ENCODE measurements at places on chromosomes 7 and 10.

GRCh38 chr7:129494041-129494440, 8.3 kb upstream of the SMKR1 start:
- peaks cover 10% of the 10 kb centered on the region for H3K4me1 ChIP-seq
- H3K27me3 ChIP-seq, result no peaks in the 10 kb centered on the region
- no peak for DNase-seq
- H3K27ac ChIP-seq, result no peak overlapping the region
- H3K4me3 ChIP-seq, result no peak overlapping the region

- H3K4me1 ChIP-seq, result peaks cover 56% of the 10 kb centered on the region
- H3K4me3 ChIP-seq, result peak overlapping the region; percentile 47
- DNase-seq, result peak; percentile 48
- H3K27me3 ChIP-seq, result no peaks in the 10 kb centered on the region
These were observed 63.9 kb upstream of the PRKCQ start for GRCh38 chr10:6643962-6644361.

- DNase-seq, result peak; percentile 52
- H3K27ac ChIP-seq, result no peak overlapping the region
- peaks cover 34% of the 10 kb centered on the region for H3K36me3 ChIP-seq
- H3K4me3 ChIP-seq, result no peak overlapping the region
These were observed 118.9 kb downstream of the APBB1IP start for GRCh38 chr10:26556748-26557640.

DNA sequence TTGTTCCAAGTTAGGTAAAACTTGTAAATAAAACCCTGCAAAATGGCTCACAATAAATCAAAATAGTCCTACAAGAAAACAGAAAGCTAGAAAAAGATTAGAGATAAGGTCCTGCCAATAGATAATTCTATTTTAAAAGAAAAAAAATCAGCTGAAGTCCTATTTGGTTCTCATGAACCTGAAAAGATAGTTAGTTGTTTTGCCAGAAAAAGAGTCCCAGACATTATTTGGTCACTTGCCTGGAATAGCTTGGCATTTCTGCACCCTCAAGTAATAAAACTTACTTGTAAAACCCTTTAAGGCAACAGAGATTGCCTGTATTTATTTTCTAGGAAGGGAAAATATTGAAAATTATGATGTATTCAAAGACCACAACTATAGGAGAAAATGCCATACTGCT, 47.7 kb downstream of the LRRN3 start:
- no peak for DNase-seq
- H3K27me3 ChIP-seq, result no peaks in the 10 kb centered on the region
- no peaks in the 10 kb centered on the region for H3K36me3 ChIP-seq
- H3K4me1 ChIP-seq, result peaks cover 32% of the 10 kb centered on the region
- peak overlapping the region; percentile 92 for H3K27ac ChIP-seq
- H3K4me3 ChIP-seq, result peak overlapping the region; percentile 62

GRCh38 chr7:25075459-25075858, 49.6 kb downstream of the CYCS start:
- peak; percentile 71 for DNase-seq
- no peak overlapping the region for H3K4me3 ChIP-seq
- H3K4me1 ChIP-seq, result peaks cover 16% of the 10 kb centered on the region
- H3K27me3 ChIP-seq, result peaks cover 4% of the 10 kb centered on the region

- no peak overlapping the region for H3K4me3 ChIP-seq
- no peak overlapping the region for H3K27ac ChIP-seq
- H3K4me1 ChIP-seq, result no peaks in the 10 kb centered on the region
- no peak for DNase-seq
These were observed 901.2 kb downstream of the KCNMA1 start for GRCh38 chr10:76736392-76736791.

- H3K27me3 ChIP-seq, result no peaks in the 10 kb centered on the region
- no peak for DNase-seq
- H3K36me3 ChIP-seq, result no peaks in the 10 kb centered on the region
- peaks cover 9% of the 10 kb centered on the region for H3K4me1 ChIP-seq
- no peak overlapping the region for H3K4me3 ChIP-seq
- H3K27ac ChIP-seq, result no peak overlapping the region
These were observed 165.5 kb downstream of the SNX13 start for GRCh38 chr7:17774716-17775288.

DNA sequence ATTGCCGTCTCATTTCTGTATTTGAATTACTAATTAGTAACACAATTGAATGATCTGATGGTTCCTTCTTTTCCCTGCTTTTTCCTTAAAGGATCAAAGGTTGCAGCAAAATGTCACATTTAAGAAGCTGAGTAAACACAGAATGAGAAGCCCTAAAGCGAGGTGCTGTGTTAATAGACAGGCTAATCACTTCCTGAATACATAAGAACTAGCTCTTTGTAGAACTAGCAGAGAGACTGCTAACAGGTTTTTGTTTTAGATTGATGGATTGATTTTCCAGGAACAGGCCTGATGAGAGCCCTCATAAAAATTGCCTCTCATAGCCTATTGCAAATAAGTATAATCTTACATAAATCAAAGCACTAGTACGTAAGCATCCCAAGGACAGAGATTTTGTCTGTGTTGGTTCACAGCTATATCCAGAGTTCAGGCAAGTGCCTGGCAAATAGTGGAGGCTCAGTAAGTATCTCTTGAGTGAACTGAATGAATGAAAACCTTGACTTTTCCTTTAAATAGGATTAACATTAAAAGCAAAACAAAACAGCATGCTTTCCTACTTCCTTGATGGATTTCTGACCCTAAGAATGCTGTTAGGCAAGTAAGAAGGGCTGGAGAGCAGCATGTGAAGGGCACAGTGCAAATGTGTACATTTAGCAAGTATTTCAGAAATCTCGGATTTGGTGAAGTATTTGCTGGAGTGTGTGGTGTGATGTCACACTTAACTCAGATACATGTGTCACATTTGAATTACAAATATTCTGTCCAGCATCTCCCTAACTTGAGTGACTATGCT, 3.3 kb downstream of the TMEM229A start:
- no peaks in the 10 kb centered on the region for H3K36me3 ChIP-seq
- no peak overlapping the region for H3K27ac ChIP-seq
- no peak for DNase-seq

DNA sequence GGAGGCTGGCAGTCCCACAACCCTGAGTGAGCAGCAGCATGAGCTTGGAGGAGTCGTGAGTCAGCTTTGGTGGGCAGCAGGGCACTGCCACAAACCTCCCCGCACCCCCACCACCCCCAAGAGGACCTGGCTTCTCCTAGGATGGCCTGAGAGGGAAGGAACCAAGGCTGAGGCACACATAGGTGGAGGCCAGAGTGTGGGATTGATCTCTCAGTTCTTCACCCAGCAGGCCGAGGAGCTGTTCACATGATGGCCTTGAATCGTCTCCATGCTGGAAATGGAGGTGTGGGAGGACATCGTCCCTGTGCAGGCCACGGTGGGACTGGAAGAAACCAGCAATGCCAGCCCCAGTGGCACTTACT, 17.4 kb upstream of the GDF10 start:
- no peak overlapping the region for H3K27ac ChIP-seq
- no peak for DNase-seq
- H3K4me1 ChIP-seq, result peaks cover 43% of the 10 kb centered on the region
- H3K36me3 ChIP-seq, result no peaks in the 10 kb centered on the region
- H3K27me3 ChIP-seq, result no peaks in the 10 kb centered on the region
- no peak overlapping the region for H3K4me3 ChIP-seq

DNA sequence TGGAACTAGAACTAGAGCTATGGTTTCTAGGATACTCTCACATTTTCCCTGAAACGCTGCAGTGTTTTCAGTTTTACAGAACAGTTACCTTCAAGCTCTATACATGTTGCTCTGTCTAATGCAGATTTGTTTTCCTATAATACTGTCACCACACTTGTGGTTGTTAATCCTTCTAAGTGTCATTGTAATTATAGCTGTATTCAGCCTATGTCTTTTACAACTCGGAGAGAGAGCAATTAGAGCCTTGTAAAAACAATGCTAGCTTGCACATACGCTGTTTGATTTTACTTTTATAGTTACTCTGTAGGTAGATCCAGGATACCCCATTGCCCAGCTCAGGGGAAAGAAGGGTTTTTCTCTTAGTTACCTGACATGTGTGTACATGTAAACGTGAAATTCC, 55.1 kb downstream of the ATOH7 start:
- H3K27me3 ChIP-seq, result no peaks in the 10 kb centered on the region
- H3K36me3 ChIP-seq, result no peaks in the 10 kb centered on the region
- no peak for DNase-seq
- H3K4me3 ChIP-seq, result no peak overlapping the region

DNA sequence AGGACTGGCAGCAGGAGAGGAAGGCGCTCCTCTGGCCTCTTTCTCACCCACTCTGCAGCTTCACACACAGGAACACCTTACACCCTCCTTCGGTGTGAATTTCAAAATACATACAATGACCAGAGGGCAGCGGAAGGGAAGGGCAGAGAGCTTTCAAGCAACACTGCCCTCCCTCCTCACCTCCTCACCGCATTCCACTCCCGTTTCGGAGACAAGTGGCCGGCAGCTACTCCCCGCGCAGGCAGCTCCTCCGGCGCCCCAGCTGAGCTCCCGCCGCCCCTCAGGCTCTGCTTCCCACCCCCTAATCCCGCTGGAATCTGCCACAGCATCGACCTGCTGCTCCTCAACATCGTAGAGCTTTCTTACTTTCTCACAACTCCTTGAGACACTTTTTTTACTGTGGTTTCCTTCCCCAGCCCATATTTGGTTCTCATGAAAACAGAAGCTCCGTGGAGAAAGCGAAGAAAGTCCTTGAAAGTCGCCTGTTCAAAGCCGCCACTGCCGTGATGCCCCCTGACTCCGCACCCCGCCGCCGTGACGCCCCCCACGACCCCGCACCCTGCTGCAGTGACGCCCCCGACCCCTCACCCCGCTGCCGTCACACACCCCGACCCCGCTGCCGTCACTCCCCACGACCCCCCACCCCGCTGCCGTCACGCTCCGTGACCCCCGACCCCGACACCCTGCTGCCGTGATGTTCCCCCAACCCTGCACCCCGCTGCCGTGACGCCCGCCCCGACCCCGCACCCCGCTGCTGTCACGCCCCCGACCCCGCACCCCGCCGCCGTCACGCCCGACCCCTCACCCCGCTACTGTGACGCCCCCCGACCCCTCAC, 14.6 kb upstream of the GPER1 start:
- H3K4me3 ChIP-seq, result no peak overlapping the region
- H3K36me3 ChIP-seq, result no peaks in the 10 kb centered on the region
- H3K4me1 ChIP-seq, result no peaks in the 10 kb centered on the region
- H3K27me3 ChIP-seq, result no peaks in the 10 kb centered on the region

DNA sequence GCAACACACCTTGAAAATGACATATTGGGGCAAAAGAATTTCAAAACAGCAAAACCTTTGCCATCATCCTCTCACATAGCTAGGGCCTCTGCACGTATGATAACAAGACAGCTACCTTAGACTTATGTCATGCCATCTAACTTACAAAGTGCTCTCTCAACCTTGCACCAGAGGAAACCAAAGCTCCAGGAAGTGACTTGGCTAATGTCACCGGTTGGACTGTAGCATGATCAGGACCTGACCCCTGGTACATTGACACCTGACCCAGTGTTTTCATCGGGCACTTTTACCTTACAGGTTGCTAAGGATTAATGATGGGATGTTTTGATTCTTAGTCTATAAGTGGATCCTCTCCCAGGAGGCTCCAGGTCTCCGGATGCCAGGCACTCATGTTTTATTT, 529.8 kb upstream of the GALNT17 start:
- no peaks in the 10 kb centered on the region for H3K36me3 ChIP-seq
- peaks cover 10% of the 10 kb centered on the region for H3K27me3 ChIP-seq
- no peak for DNase-seq
- no peaks in the 10 kb centered on the region for H3K4me1 ChIP-seq

GRCh38 chr10:102785818-102786217, 42.1 kb downstream of the WBP1L start:
- H3K36me3 ChIP-seq, result peaks cover 8% of the 10 kb centered on the region
- H3K27ac ChIP-seq, result no peak overlapping the region
- peaks cover 26% of the 10 kb centered on the region for H3K4me1 ChIP-seq
- no peak for DNase-seq
- H3K27me3 ChIP-seq, result no peaks in the 10 kb centered on the region
- H3K4me3 ChIP-seq, result no peak overlapping the region

DNA sequence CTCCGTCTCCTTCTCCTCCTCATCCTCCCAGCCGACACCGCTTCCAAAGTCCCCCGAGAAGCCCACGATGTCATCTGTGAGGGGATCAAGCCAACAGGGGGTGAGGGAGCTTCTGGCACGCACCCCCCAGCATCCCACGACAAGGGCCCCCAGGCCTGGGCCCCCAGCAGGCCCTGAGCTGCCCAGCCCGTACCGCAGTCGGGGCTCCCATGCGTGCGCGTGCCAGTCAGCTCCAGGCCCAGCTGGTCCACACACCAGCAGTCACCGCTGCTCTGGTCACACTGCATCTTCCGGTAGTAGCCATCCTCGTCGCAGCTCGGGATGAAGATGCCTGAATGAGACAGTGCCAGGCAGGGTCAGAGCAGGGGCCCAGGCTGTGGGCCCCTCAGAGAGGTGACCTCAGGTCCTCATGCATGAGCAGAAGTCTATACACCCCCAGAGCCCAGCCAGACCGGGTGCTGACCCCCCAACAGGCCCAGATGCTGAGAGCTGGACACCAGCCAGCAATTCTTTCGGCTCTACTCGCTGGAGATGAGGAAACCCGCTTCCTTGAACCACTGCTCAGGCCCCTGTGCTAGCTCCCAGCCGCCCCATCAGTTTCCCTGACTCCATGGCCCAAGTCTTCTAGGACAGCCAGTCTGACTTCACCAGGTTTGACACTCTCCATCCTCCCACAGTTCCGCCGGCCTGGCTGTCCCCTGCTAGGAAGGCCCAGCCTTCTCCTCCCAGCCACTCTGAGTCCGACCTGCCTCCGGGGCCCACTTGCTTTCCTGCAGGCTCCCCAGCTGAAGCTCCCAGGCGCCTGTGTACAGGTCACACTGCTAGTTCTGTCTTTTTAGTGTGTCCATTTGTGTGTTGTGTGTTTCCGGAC, 25.3 kb downstream of the SPOCK2 start:
- peak overlapping the region; percentile 71 for H3K27ac ChIP-seq
- no peaks in the 10 kb centered on the region for H3K27me3 ChIP-seq
- DNase-seq, result no peak
- H3K36me3 ChIP-seq, result peaks cover 24% of the 10 kb centered on the region
- H3K4me1 ChIP-seq, result peaks cover 29% of the 10 kb centered on the region

DNA sequence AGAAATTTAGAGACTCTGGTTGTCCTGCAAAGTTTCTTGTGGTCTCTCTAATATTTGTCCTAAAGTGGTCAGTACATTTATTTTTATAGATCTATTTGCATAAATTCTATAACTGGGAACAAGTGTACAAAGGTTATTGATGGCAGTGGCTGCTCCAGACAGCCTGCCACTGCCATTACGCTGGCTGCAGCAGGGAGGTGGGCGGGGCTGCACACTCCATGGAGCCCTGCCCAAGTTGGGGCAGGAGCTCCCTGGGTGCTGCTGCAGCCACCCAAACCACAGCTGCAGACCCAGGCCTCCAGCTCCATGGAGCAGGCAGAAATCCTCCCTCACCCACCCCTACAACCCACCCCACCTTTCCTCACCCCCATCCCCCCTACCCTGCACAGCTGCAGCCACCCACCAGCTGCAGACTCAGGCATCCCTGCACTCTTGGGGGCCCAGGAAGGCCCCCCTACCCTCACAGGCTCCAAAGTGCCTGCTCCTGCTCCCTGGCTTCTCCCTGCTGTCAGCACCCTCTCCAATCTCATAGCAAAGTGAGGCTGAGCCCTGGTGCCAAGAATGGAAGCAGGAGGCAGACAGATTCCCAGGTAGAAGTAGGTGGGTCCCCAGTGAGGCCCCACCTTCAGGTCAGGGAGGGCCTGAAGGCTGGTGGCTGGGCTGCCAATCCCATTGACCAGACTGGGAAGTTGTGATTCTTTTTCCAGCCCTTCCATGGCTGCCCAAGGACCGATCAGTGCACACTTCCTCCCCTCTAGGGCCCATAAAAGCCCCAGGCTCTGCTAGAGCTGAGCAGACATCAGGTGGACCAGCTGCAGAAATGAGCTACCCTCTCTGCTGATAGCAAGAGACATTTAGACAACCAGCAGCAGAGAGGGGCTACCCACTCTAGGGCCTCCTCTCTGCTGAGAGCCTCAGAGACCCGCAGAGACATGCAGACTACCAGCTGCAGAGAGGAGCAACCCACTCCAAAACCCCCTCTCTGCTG, 4.8 kb upstream of the CYP3A43 start:
- H3K36me3 ChIP-seq, result no peaks in the 10 kb centered on the region
- H3K27me3 ChIP-seq, result peaks cover 6% of the 10 kb centered on the region
- no peak for DNase-seq
- no peak overlapping the region for H3K27ac ChIP-seq

Data from activated naive CD4-positive, alpha-beta T cell treated with anti-CD3 and anti-CD28 coated beads for 36 hours (primary cell).